ENCODE measurements at places on chromosomes 7 and 10.

GRCh38 chr7:51040787-51041186 is 258.1 kb upstream of the GRB10 start:
- no peak for DNase-seq

DNA sequence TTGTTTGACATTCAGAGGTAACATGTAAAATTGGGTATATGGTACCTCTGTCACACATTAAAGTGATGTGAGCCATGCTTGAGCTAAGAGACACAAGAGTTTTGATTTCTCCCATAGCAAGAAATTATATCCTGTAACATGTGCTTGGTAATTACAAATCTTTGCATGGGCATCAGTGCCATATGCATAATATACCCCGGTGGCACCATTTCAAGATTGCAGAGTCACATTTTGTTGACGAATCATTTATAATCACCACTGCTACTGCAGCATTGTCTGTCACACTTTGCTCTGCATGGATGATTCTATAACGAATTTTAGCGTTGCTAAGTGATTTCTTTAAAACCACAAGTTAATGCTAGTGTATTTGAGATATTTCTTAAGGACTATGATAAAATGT is 443.7 kb upstream of the LRRN3 start:
- DNase-seq = no peak

DNA sequence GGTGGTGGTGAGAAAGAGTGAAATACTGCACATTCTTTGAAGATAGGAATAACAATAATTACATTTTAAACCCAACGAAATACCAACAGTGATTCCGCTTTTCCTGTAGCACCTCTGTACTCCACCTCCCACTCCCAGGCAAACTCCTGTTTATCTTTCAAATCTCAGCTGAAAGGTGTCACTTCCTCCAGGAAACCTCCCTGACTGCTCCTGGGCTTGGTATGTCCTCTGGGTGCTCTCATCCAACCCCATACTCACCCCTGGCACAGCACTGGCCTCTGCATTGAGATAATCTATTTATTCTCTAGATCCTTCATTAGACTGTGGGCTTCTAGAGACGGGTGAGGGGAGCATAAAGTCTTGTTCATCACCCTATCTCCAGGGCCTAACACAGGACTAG is 148.0 kb downstream of the MYOF start:
- no peak for DNase-seq

- DNase-seq = no peak
These were observed 514.8 kb downstream of the DNAJB6 start for GRCh38 chr7:157851501-157852067.

GRCh38 chr10:110118891-110119621 is 88.3 kb upstream of the MXI1 start:
- DNase-seq = no peak

DNA sequence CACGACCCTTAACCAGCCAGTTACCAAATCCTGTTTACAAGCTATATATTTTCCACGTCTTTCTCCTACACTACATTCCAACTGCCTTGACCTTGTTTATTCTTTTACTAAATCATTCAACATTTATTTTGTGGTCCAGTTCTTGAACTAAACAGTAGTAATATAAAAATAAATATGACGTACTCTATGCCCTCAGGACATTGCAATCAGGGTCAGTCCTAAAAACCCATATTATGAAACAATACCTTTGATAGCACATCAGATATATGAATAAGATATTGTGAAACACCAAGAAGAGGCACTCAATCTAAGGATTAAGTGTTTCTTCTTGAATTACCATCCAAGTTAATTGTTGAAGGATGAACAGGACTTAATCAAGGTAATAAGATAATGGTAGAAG is 52.5 kb upstream of the WNT16 start:
- no peak for DNase-seq

All from GM19239 (cell line).